ENCODE measurements at places on chromosomes 1 and 21. TPM values are rescaled to one million over a fixed set of nuclear protein-coding genes. Genes with fewer than 3 reads are reported as not detected.

GRCh38 chr21:44057960-44058651, 46.0 kb downstream of the TRAPPC10 start:
- DNase-seq, result no peak

DNA sequence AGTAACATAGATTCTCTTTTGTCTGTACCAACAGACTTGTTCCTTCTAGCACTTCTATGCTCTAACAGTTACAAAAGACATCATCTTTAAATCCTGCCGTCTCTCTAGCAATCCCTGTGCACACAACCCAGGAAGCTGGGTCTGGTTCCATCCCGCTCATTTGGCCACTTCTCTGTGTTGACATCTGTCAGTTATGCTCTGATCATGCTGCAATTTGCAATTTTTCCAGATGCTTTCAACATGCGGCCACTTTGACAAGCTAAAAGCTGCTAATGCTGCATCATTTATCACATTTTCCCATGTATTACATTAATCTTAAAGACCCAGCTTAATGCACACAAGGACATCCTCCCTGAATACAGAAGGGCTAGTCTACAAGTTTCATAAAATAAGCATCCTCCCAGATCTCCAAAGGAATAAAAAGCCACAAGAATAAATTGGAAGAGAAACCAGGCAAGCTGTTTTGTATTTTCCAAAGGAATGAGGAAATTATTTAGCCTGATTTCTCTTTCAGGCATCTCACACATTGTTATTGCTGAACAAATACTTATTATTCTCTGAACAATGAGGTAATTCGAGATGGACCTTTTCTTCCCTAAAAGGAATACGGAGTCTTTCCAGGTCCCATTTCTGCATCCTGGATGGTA, 19.0 kb upstream of the LRRC52 start:
- DNase-seq, result no peak

GRCh38 chr21:46455575-46456385, 2.9 kb upstream of the DIP2A start:
- DNase-seq, result peak; percentile 67

The POGZ gene
- polyA plus RNA-seq, result 11.4 TPM

The NHLH2 gene
- not detected for polyA plus RNA-seq

DNA sequence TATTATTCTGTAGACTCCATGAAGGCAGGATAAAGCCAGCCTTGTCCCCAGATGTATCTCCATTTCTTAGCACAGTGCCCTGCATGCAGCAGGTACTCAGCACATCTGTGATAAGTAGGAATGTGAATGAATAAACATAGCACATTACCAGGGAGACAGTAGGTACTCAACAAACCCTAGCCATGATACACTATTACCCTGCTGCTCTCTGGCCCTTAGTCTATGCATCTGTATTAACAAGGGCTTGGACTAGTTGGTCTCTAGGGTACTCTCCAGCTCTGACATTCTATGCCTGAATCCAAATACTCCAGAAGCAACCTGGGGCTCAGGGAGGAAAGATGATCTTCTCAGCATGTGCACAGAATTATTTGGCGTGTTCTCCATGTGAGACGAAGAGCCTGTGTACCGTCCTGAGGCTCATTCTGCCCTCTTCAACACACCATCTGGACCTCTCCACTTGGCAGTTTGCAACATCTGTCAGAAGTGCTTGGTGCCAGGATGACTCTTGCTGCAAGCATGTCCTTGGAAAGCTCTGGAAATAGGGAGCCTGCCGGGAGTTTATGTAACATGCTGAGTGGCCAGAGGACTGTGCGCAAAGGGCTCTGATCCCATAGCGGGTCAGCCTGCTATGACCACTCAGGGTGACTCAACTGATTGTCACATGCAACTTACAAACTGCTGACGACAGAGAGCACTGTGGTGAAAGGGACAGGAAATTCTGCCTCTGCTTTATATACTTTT, 228.2 kb upstream of the USP24 start:
- peak; percentile 86 for DNase-seq

The PLA2G2C gene
- not detected for polyA plus RNA-seq

- DNase-seq, result peak; percentile 89
These were observed at the start of gene MYOM3 for GRCh38 chr1:24111996-24112779. MYOM3 (minus strand) TSS chr1:24112135; CDS start chr1:24108636, 3,499 bp downstream.

The QSOX1 gene
- 181 TPM for polyA plus RNA-seq

The NES gene
- polyA plus RNA-seq, result 160 TPM

DNA sequence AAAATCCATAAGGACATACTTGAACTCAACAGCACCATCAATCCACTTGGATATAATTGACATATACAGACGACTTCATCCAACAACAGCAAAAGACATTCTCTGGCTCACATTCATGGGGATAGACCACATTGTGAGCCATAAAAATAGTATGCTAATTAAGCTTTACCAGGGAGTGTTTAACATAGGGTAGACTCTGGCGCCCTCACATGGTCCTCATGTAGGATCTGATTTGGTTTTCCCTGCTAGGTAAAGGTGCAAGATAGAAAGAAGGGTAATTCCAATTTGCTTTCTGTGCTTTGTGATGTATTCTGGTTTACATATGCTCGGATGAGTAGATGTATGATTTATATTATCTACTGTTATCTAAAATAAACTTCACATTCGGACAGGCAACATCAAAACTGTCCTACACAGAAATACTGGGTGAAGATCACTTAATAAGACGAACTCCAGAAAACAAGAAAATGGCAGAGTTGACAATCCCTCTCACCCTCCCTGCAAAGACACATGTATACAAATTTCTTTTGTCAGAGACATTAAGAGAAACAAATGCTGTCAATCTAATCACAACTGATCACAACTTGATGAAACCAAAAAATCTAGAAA, 27.7 kb downstream of the CR1L start:
- no peak for DNase-seq

GRCh38 chr1:88990426-88990825, 2.0 kb downstream of the KYAT3 start:
- no peak for DNase-seq

DNA sequence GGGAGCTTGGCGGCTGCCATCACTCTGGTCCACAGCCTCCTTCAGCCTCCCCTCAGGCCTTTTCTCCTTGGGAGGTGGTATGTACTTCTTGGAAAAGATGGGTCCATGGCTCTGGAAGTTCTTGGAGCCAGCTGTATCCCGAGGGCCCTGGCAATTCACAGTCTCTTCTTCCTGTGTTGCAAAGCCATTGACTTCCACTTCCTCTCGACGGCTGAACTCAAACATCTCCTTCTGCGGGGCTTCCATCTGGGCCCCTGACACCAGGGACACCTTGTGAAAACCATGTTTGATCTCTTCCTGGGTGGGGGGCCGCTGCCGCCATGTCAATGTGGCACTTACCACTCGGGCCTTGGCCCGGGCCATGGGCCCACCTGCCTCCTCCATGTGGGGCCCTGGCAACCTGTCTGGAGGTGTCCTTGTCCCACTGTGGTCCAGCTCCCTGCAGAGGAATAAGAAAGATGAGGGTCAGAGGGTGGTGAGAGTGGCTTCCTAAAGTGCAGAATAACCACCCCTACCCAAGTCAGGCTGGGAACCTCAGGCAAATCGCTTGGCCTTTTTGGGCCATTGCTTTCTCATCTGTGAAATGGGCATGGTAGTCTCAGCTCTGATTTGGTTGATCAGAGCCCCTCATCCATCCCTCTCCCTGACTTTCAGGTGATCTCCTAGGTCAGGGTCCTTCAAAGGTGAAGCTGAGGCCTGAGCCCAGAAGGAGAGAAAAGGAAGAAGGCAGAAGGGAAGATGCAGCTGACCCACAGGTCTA, 7.5 kb downstream of the CRYBG2 start:
- no peak for DNase-seq

DNA sequence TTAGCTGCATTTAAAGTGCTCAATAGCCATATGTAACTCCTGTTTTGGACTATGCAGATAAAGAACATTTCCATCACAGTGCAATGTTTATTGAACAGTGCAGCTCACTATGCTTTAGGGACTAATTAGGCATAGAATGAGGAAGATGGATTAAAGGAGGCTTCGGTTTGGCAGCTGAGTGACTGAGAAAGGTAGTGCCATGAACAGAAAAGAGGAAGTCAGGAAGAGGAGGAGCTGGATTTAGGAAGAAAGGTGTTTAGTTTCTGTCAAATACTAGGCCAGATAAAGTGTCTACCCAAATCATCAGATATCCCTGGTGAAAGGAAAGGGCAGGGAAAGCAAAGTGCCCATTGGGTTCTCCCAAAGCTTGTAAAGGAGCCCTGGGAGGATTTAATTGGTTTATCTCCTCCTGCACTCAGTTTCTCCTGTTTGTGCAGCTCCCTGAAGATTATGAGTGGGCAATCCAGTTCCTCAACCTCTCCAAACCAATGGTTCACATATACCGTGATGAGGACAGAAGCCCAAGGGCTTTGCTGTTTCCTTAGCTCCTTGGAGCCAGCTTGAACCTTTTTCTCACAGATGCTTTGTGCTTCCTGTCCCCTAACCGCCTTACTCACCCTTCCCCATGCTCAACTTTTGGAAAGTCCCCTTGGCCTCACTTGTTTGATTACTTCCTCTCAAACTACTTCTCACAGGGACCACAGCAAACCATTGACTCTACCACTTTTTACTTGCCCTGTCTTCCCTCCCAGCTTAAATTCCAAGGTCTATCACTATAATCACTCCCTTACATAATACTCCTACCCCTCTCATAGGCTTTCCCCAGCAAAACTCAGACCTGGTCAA, 3.5 kb upstream of the RAP1A start:
- no peak for DNase-seq

The TRABD2B gene
- 0.80 TPM for polyA plus RNA-seq

The KIF17 gene
- polyA plus RNA-seq, result 3.4 TPM

- no peak for DNase-seq
These were observed 1.4 kb upstream of the CFH start for GRCh38 chr1:196650403-196650802.

DNA sequence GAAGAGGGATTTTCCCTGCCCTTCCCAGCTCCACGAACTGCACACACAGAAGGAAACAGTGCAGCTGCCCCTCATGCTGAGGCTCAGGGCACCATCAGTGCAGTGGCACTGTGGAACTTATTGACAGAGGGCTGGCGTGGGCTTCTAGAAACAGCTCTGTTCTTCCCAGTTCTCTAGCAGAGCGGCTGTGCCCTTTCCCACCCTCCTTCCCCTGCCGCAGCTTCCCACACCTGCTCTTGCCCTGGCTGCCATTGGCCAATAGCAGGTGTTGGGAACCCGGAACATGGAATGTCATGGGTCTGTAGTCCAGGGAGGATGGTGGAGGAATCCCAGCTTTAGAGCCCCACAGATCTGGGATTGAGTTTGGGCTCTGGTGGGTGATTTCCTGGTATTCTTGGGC, 343.8 kb downstream of the RPS6KC1 start:
- DNase-seq, result no peak

- DNase-seq, result peak; percentile 27
These were observed 87.7 kb upstream of the COL6A1 start for GRCh38 chr21:45893740-45894449.

DNA sequence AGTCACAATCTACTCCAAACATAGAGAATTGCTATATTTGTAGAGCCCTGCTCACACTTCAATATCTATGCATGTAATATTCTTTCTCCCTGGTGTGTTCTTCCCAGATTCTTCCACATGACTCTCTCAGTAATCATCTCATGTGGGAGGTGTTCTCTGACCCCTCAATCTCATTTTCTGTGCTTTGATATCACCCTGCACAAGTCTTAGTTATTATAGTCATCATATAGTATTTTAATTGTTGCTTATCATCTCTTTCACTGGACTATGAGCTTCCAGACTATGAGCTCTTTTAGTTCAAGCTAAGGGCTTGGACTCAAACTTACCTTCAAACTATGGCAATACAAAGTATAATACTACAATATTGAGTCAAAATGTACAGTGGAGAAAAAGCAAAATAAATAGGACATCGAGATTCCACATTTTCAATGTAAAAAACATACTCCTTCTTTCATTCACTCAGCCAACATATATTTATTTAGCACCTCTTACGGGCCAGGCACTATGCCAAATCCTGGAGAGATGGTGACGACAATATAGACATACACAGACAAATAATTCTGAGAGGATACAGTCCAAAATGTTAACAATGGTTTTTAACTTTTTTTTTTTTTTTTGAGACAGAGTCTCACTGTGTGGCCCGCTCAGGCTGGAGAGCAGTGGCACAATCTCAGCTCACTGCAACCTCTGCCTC, 12.7 kb downstream of the TESK2 start:
- no peak for DNase-seq

- no peak for DNase-seq
These were observed 25.0 kb downstream of the PTGFRN start for GRCh38 chr1:116934586-116935207.

- DNase-seq, result no peak
These were observed 588.1 kb downstream of the KIF26B start for GRCh38 chr1:245742896-245743295.

The TTC24 gene
- not detected for polyA plus RNA-seq

DNA sequence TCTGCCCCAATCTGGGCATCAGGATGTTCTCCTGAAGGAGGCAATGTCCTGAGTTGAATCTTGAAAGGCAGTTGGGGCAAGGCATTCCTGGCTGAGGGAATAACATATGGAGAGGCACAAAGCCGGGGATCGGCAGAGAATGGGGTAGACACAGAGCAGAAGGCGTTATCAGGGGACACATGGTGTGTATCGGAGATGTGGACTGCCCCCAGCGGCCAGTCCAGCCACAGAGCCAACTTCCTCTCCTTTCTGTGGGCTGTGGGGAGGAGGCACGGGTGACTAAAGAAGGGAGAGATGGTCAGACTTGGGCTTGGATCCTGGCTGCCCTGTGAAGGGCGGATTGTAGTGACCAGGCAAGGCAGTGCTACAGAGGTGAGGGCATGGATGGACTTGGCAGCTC, 32.1 kb downstream of the FOXD2 start:
- DNase-seq, result no peak

DNA sequence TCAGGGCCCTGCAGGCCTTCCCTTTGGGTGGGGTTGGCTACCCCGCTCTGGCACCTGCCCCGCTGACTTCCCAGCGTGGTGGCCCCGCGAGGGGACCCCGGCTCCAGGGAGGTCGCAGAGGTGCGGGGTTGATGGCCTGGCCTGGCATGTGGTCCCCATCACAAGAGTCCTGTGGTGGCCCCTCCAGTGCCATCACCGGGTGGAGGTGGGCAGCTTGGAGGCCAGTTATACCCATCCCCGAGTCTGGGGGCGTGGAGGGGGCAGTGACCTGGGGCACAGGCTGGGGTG, 26.8 kb downstream of the PRMT2 start:
- DNase-seq, result no peak

The TENT5C gene
- 3.7 TPM for polyA plus RNA-seq

DNA sequence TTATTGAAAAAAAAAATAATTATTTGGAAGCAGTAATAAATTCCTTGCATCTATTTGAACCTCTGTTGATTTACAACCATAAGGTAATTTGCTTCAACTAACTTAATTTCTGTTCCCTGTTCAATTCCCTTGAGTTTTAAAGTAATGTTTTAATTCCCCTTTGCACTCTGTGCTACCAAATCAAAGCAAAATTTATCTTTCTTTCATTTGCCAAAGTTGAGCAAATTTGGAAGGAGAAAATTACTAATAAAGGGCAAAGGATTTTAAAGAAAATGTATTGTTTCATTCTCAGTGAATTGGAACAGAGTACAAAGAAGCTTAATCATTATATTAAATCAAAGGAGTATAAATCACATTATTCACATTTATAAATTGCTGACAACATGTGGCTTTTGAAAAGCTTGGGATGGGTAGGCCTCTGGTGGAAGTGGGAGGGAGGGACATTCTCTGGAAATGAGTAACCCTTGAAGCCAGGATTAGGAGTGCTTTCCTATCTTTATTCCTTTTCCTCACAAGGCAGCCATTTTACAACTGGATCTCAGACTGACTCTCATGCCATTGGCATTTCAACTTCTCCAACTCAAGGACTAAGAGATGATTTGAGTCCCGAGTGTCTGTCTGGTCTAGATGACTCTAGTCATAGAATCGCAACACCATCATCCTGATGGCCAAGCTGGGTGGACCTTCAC, 331.6 kb upstream of the DUSP10 start:
- DNase-seq, result no peak

The TTLL7 gene
- 0.87 TPM for polyA plus RNA-seq

The FHAD1 gene
- polyA plus RNA-seq, result not detected
